RKO (cell line): ENCODE measurements at places on chromosomes 3 and 15.

DNA sequence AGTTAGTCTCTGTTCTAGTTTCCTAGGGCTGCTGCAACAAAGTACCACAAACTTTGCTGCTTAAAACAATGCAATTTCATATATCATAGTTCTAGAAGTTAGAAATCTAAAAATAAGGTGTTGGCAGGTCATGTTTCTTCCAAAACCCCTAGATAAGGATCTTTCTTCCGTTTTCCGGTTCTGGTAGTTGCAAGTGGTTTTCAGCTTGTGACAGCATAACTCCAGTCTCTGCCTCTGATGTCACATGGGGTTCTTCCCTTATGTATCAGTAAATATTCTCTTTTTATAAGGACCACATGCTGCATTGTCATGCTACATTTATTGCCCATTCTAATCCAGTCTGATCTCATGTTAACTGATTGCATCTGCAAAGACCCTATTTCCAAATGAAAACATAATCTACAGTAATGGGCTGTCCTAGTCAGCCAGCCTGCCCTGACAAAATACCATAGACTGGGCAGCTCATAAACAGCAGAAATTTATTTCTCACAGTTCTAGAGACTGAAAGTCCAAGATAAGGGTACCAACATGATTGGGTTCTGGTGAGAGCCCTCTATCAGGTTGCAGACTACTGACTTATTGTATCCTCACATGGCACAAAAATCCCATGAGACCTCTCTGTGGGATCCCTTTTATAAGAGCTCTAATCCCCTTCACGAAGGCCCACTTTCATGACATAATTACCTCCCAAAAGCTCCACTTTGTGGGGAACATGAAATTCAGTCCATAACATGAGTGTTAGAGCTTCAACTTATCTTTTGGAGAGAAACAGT lies 642.0 kb upstream of the NAALADL2 start:
- DNase-seq, result no peak

DNA sequence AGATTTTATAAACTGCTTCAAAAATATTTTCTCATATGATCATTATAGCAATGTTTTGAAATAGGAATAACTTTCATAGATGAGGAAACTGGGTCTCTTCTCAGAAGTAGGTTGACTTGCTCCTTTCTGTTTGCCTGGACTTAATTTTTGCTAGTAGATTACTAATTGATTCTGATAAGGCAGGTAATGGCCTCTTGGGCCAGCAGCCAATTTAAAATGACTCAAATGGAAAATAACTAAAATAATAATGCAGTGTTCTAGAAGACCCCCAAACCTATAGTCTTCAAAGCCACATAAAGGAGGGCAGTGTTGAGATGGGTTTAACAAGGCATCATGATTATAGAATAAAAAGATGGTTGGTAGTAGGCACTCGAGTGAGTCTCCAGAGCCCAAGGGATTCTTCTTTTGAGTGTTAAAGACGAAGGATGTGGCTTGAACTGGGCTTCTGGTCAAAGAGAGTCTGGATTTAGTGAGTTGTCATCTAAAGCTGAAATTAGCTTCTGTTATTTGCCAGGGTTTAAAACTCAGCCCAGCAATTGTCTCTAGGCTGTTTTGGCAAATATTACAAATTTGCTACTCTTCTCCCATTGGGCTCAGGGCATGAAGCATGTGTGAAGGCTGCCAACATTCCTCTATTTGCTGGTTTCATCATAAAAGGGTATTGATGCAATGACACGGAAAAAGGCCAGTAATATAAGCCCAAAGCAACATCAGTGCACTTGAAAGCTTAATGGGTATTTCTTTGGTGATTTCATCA lies 297.1 kb upstream of the MEIS2 start:
- DNase-seq, result no peak

DNA sequence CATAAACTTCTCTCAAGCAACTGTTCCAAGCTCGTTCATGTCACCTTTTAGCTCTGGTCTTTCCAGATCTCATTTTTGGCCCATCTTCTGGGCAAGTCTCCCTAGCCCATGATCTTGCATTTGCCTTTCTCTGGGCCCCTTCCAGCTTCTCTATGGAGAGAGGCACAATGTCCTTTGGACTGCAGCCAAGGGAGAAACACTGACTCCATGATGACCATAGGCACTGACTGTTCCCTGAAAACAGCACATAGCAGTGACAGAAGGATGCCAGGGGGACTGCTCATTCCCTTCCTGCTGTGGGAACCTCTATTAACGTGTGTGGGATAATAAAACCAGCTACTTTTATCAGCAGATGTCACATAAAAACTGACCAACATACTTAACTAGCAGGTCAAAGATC lies 60.3 kb downstream of the STRIT1 start:
- DNase-seq, result peak; percentile 46

DNA sequence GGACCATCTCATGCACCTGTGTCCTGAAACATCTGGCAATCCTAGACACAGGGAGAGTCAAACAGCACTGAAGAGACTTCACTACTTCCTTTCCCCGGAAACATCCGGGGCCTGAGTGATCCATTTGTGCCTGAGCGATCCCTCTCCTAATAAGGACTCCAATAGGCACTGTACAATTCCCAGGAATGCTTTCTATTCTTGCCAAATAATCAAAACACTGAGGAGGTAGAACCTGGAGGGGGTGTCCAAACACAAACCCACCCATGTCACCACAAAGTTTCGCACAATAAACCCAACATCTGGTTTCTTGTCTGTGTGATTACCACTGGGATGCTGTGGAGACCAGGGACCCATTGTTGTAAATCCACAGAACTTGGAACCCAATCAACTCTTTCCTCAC lies 205.0 kb downstream of the OPA1 start:
- no peak for DNase-seq

- no peak for DNase-seq
These were observed 597.2 kb upstream of the AGTR1 start for GRCh38 chr3:148100476-148100875.

DNA sequence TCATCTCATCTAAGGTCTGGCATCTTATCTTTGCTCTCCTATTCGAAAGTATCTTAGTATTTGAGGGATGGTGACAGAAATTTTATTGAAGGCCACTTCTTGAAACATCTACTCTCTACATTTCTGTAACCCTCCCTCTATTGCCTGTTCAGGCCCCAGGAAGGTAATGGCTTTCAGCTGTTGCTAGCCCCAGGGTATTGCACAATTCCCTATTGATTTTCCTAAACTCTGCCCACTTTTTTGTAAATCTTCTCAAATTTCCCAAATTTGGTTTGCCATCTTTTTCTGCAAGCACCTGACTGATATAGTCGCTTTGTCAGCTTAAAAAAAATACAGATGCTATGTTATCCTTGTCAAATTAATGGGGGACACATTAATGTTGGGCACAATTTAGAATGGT lies 242.1 kb downstream of the RAP2B start:
- no peak for DNase-seq

- peak; percentile 43 for DNase-seq
These were observed 44.6 kb upstream of the NEDD4 start for GRCh38 chr15:56038015-56038414.

- DNase-seq, result no peak
These were observed 130.1 kb downstream of the RTP4 start for GRCh38 chr3:187498211-187498724.

DNA sequence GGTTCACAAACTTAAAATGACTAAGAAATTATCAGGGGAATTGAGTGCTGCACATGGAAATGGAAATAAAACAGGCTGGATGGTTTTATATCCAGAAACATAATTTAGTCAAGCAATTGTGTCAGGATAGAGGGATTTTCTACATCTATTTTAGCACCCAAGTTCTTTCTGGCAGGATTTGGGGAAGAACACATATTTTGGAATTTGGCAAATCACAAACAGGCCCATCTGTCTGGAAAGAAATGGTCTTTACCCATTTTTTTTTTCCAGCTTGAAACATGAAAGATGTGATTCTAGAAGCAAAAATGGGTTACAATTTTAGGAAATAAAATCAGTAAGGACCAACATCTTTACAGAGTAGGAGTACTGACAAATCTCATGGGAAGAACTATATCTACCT lies 14.4 kb upstream of the UNC13C start:
- DNase-seq, result no peak

GRCh38 chr3:22691407-22691806 lies 511.7 kb upstream of the UBE2E2 start:
- DNase-seq, result no peak

GRCh38 chr3:193795062-193795690 lies 202.2 kb downstream of the OPA1 start:
- DNase-seq, result no peak

GRCh38 chr15:64337761-64338160 lies 18.2 kb downstream of the CSNK1G1 start:
- no peak for DNase-seq

DNA sequence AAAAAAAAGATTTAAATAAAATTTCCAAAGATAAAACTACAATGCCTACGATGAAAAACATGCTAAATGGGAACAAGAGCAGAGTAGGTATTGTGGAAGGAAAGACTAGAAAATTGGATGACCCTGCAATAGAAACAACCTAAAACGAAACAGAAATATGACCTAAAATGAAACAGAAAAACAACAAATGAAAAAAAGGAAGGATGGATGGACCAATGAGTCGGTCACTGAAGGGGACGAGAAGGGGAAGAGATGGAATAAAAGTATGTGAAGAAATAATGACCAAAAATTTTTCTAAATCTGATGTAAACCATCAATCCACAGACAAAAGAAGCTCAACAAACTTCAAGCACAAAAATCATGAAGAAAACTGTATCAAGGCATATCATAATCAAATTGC lies 44.8 kb downstream of the TBC1D2B start:
- no peak for DNase-seq

DNA sequence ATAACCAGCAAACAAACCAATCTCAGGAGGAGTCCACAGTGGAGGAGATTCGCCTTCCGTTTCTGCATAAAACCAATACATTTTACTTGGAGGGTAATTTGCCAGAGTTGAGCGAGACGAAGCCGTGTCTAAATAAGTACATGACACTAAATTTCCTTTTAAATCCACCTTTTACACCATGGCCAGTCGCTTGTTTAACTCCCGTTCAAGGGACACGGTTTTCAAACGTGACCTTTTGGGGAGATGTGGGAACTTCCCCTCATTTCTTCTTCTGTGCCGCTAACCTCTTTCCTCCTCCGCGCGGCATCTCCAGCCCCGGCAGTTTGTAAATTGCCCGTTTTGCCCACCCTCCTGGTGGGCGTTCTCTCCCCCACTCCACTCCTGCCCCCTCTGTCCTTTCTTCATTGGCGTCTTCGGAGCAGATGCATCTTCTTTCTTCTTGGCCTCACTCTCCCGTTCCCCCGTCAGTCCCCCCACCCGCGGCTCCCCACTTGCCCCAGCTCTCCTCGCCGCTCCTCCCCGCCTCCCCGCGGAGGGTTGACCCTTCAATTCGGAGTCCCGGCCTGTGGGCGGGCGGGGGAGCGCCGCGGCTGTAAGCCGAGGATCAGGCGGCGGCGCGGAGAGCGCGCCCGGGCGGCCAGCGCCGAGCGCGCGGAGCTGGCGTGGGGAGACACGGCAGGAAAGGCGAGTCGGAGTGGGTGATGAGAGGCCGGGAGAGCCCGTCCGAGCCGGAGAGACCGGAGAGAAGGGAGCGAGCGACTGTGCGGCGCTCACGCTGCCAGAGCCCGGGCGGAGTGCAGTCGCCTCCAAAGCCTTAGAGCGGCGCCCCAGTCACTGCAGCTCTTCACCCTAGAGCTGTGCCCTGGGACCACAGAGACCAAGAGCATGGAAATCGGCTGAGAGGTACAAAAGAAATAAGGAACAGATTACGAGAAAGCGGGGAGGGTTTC lies at the start of gene NLGN1:
Gene NLGN1, plus strand, starts transcription at position 584 of the 950 bp plus-strand sequence.
- no peak for DNase-seq

DNA sequence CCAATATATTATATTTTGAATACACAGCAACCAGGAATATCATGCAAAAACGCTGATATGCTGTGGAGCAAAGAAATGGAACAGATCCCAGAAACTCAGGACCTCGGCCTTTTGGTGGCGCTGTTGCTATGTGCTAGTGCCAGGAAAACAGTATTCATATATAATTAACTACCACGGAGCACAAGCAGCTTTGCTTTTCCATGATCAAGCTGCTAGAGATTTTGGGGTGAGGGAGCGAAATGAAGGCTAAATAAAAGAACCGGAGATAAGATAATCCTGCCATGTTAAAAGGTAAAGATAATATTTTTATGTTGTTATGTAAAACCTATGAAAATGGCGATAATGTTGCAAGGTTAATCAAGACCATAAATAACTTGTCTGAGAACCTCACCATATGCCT lies 157.7 kb upstream of the FAM3D start:
- peak; percentile 61 for DNase-seq

DNA sequence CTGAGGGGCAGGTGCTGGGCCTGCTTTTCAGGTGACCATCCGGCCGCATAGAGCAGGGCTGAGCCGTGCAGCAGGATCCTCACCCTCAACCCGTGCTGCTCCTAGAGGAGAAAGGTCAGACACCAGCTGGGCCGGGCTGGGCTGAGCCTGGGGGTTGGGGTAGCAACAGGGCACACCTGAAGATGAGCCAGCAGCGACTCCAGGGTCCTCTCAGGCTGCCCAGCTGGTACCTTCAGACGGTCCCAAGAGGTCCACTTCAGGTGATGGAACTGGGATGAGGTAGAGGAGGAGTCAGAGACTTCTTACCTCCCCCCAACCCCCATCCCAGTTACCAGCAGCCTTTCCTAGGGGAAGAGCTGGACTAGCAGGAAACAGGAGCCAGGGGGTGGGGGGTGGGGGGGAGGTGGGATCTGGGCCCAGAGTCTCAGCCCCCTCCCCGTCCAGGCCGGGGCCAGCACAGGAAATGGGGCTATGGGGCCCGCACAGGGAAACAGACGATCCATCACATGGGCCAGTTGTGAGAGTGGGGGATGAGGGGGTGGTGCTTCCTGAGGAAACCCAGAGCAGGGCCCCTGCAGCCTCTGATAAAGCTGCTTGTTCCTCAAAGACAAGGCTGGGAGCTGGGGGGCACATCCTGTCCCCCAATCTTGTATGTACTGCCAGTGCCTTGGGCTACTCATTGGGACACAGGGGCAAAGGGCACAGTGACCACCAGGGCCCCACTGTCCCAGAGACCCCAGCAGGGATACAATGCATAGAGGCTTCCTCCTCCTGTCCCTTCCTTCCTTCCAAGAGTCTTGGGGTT lies 3.0 kb downstream of the INKA1 start:
- no peak for DNase-seq

- no peak for DNase-seq
These were observed 288.9 kb downstream of the FAM43A start for GRCh38 chr3:194974468-194975135.

DNA sequence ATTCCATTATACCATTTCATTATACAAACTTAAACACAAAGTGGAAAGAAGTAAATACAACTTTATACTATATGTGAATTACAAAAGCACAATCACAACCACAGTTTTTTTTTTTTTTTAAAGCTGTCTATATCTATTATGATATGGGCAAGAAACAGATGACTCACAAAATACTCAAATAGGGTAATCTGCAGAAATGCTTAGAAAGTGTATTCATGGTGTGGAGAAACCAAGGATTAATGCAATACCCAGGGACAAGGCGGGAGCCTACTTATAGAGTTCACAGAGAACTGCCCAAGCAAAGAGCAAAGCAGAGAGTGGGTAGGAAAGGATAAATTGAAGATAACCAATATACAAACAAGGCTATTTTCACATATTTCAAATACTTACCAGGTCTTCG lies 332.0 kb downstream of the FHIT start:
- no peak for DNase-seq
